NCI-H526 treated with DMSO at 0.1 percent for 48 hours (cell line): ENCODE measurements at places on chromosomes 2 and 18.

- no peak for DNase-seq
Observed at GRCh38 chr2:101112772-101113157, 38.4 kb downstream of the TBC1D8 start.

DNA sequence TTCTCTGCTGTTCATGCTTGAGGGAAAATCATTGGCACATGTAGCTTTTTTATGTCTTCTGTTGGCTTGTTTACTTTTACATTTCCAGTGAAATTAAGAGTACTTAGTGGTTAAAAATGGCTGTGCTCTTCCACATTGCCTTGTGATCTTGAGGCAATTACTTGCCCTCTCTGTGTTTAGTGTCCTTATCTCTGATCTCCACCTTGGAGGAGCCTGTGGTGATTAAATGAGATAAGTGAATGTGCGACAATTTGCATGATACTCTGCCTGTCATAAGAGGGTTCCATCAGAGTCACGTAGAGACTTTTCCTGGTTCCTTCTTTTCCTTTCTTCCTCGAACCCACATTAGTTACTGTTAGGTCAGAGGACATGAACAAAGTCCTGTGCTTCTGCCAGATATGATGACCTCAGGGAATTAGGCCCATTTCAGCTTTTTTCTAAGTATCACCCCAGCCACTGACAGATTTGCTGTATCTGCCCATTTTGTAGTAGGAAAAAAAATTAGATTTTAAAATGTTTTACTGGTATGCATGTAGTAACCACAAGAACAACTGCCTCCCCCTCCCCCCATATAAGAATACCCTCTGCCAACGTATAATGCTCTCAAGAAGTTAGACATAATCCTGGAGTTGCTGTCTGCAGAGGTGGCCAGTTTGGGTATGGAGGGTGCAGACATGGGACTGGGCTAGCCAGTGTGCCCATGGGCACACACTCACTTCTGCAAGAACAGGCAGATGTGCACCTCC is 51.9 kb downstream of the TET3 start:
- no peak for DNase-seq

DNA sequence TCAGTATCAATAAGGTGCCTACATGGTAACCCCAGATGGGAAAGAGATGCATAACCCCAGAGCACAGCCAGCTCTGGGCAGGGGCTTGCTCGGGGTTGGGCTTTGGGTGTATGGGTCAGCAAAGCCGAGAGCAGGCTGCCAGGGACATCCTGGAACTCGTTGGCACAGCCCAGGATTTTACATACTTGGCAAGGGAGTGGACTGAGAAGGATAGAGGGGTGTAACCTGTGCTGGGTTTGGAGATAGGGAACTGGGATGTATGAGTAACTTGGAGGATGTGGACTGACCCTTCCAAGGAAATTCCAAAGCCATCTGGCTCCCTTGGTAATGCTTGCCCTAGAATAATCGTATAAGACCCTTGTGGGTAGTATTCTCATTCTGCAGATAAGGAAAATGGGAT is 44.2 kb downstream of the GPR39 start:
- no peak for DNase-seq

DNA sequence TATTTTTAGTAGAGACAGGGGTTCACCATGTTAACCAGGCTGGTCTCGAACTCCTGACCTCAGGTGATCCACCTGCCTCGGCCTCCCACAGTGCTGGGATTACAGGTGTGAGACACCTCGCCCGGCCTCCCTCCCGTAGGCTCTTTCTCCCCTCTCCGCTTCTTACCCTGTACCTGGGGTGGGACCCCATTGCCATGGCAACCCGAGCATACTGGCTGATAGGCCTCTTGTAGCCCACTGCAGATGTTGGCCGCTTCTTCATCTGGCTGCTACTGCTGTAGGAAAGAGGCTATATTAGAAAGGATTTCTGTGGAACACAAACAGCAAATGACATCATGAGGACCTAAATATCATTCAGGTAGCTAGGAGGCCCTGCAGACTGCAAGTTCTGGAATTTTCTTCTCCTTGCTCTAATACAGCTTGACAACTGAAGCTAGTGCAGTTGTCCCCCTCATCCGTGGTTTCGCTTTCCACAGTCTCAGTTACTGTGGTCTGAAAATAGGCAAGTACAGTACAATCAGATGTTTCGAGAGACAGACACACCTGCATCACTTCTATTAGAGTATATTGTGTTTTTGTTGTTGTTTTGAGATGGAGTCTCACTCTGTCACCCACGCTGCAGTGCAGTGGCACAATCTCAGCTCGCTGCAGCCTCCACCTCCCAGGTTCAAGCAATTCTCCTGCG is 51.6 kb upstream of the ASXL2 start:
- no peak for DNase-seq

DNA sequence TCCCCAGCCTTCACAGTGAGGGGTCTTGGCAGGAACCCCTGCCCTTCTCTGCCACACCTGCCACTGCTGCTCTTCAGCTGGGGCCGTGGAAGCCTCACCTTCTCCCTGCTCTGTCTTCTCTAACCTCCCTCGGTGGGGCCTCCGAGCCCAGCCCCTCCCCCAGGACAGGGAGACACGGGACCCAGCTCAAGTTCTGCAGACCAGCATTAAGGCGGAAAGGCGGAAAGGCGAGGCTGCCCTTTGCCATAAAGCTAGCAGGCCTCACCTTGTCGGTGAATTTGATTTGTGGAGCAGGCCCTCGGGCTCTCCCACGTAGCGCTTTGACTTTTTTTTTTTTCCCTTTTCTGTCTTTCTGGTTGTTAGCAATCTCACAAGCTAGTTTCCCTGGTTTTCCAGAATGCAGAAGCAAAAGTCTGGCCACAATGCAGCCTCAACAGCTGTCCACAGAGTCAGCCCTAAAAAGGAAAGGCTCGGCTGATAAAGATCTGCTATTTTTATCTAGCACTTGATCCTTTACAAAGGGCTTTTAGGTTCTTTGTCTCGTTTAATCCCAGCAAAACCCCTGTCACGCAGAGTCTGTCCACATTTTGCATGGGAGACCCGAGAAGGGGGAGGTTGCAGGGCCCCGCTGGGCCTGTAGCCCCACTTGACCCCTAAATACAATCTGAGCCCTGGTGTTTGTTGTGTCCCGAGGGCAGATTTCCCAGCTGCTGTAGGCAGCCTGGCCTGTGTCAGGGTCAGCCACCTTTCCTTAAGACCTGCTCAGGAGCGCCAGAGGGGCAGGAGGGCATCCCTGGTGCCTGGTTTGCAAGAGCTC is 6.0 kb downstream of the ITM2C start:
- DNase-seq: no peak

DNA sequence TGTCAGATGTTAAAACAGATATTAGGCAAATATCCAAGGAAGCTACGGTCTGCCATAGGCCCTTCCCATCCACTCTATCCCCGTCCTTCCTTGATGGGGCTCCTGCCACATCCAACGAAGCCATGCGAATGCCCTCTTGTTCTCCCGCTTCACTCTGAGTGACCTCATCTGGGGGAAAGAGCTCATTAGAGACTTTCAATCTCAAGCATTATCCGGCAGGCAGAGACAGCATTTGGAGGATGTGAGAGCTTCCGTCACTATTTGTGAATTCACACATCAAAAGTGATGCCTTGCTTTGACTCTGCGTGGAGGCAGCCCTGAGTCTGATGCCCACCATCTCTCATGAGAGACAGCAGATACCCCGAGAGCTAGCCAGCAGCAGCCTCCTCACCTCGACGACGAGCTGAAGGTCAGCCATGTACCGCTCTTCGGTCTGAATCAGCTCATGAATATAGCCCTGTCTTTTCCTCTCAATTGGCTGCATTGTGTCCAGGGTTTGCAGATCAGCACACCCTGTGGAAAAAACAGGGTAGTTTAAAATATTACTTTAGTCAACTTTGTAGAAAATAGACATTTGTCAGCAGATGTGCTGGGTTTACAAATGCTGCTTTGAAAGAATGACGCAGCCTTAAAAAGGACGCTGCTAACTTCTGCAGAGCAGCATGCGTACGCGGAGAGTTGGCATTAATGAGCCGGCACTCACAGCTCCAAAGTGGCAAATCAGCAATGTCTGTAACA is 45.9 kb downstream of the FAM228A start:
- DNase-seq: peak; percentile 72

GRCh38 chr2:172943539-172943938 is 132.1 kb upstream of the MAP3K20 start:
- DNase-seq: no peak

DNA sequence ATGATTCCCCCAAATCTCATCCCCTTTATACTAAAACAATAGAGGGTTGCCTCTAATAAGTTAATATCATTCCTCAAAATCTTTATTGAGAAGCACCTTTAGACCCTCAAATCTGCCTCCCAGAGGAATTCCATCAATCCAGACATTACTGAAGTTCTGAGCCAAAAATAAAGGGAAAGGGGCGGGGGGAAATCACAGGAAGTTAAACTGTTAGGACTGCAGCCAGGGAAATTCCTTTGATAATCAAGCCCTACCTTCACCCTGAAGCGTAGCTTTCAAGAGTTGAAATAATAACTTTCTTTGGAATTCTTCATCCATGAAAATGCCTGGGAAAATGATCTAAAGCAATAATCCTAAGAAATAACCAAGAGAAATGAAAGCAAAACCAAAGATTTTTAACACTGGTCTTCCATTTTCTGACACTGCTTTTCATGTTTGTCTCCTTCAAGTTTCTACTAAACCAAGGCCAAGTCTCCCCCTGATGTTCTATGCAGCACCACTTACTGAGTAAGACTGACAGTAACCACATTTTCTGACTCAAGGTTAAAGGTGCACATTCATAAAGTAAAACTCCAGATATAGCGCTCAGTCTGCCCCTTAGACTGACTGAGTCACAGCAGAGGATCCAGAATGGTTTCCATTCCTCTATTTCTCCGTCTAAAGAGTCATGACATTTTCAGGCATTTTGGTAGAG is 78.2 kb downstream of the TCF4 start:
- DNase-seq: no peak

DNA sequence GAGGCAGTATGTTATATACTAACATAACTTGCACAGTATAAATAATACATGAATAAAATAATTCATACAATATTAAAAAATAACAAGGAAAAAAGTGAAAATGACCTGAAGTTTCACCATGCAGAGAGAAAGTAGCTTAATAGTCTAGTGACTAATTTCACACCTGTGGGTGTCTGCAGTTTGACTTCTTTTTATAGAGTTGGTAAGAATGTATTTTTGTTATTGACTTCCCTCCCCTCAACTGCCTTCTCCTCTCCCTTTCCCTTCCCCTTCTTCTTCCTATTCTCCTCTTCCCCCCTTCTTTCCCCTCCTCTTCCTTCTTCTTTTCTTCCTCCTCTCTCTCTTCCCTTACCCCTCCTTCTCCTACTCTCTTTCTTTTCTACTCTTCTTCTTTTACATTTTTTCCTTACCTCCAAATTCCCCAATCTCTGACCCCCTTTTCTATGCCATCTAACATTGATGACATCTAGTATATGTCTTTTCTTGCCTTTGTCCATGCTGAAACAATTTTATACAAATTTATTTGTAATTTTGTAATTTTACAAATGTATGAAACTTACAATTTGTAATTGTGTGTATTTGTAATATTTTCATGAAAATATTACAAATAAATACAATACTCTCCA is 3.1 kb downstream of the DNAH6 start:
- DNase-seq: no peak

GRCh38 chr2:128026448-128027277 is 1.2 kb downstream of the SAP130 start:
- no peak for DNase-seq

DNA sequence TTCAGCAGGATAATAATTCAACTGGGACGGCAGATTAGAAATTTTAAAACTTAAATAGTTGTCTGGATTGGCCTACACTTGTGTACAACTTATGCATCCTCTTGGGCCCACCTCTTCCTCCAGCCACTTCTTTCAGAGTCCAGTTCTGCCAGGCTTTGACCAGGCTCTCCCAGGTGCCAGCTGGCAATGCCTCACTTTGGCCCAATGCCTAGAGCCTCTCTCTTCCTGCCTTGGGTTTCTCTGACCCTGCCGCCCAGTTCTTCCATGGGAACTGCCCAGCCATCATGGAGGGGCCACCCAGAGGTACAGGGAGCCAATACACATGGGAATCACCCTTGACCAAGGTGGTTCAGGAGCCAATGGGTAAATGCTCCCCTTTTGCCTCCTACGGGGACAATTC is 135.5 kb downstream of the IRS1 start:
- DNase-seq: no peak

GRCh38 chr18:13112982-13113381 is 105.6 kb upstream of the LDLRAD4 start:
- DNase-seq: peak; percentile 25
